Hematopoietic multipotent progenitor cell treated with erythropoietin and hydrocortisone succinate and interleukin-3 and kit ligand, for 8 days (in vitro differentiated cells): ENCODE measurements at places on chromosomes 1 and 21.

DNA sequence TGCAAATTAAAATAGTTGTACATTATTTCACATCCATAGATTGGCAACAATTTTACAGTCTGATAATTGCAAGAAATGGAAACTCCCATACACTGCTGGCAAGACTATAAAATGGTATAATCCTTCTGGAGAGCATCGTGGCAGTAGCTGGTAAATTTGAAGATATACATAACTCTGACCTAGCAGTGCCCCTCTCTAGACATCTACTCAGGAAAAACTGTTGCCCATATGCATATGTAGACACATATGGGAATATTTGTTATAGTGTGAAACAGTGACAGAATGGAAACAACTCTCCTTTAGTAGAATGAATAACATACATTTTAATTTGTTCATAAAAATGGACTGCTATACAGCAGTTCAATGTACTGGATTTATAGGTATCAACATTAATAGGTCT lies 177.2 kb downstream of the PHTF1 start:
- DNase-seq: no peak

DNA sequence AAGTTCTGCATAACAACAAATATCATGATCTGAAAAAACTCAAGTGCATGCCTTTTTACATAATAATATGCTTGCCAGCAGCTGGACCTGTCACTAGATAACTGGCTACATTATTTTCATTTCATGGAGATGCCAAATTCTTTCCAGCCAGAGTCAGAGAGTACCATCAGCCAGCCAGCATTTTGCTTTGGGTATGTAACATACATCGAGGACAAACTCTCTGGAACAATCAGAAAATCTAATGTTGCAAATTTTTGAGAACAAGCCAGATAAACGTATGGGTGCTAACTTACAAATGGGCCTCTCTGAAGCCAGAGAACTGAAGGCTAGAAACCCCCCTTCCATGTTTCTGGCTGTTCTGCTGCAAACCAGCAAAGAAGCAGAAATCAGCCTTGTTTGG lies 76.3 kb upstream of the BACE2 start:
- DNase-seq: no peak

DNA sequence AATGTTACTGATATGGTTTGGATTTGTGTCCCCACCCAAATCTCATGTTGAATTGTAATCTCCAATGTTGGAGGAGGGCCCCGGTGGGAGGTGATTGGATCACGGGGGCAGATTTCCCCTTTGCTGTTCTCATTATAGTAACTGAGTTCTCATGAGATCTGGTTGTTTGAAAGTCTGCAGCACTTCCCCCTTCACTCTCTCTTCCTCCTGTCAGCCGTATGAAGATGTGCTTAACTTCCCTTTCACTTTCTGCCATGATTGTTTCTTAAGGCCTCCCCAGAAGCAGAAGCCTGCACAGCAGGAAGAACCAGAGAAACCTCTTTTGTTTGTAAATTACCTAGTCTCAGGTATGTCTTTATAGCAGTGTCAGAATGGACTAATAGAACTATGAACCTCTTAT lies 28.4 kb downstream of the TRIM33 start:
- DNase-seq: no peak

DNA sequence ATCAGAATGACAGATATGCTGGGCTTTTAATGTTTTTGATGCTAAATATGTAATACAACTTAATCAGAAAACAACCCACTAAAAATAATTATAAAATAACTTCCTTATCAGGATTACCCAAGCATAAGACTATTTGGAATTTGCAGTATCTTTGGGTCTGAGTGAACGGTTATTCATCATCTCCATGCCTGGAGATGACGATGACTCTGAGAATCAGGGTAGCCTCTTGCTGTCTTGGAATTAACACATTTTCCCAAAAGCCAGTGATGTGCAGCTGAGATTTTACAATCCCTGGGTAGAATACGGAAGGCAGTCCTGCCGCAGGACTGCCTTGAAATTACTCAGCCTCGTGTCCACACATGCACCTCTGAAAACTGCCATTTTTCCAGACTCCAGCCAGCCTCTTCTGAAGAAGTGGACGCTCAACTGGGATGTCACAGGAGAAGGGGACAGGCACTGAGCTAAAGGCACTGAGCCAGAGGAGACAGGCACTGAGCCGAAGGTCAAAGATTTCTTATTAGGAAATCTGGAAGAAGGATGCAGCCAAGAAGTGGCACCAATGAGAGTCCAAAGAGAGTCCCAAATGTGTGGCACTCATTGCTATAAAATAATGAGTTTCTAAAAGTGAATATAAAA lies 85.5 kb downstream of the PGBD5 start:
- DNase-seq: no peak

DNA sequence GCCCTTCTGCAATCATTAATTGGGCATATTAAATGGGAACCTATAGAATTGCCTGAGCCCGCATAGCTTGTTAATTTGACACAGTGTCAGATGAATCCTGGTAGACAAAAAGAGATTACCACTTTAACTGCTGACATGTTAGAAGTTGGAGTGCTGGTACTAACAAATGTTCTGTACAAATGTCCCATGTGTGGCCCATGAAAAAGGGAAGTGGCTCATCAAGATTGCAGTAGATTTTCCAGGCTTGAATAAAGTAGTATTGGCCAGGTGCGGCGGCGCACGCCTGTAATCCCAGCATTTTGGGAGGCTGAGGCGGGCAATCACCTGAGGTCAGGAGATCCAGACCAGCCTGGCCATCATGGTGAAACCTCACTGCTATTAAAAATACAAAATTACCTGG lies 45.6 kb downstream of the GNPAT start:
- DNase-seq: no peak

- DNase-seq: peak; percentile 57
These were observed 26.6 kb upstream of the RGS13 start for GRCh38 chr1:192609110-192610079.

DNA sequence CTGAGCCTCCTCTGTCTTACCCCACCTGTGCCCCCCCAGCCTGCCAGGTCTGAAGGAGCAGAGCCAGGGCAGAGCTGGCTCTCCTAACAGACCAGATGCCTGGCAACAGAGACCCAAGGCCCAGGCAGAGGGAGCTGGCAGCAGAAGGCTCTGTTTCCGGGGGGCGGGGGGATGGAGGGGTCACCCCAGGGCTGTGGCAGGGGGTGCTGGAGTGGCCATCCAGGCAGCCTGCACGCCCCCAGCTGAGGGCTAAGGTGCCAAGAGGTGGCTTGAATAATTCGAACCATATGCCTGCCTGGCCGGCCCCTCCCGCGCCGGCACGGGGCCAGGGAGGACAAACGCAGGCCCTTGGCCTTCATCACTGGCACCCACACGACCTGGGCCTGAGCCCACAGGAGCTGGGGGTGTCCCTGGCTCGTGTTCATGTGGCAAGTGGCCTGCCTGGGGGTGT lies 16.0 kb upstream of the PLEKHG5 start:
- DNase-seq: no peak

- DNase-seq: no peak
These were observed 856 bp downstream of the OR6K3 start for GRCh38 chr1:158719664-158720063.

DNA sequence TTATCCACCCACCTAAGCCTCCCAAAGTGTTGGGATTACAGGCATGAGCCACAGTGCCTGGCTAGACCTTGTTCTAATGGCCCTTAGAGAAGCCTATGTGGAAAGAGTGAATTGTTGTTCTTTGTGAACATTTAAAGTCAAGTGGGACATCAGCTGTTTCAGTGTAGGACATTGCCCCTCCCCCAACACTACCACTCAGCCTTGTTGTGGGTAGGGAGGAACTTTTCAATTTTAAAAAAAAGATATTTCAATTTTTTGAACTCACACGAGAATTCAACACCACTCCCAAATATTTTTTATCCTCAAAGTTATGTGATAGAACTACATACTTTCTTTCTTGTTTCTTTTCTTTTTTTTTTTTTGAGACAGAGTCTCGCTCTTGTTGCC lies 36.7 kb upstream of the TMEM222 start:
- no peak for DNase-seq

GRCh38 chr1:218164930-218165700 lies 120.0 kb upstream of the RRP15 start:
- no peak for DNase-seq

GRCh38 chr1:23979387-23979880 lies 693 bp downstream of the SRSF10 start:
- peak; percentile 38 for DNase-seq

- DNase-seq: no peak
These were observed 158.2 kb upstream of the KLHDC7A start for GRCh38 chr1:18322368-18323032.

GRCh38 chr1:218846181-218846580 lies 327.5 kb upstream of the LYPLAL1 start:
- DNase-seq: no peak

- peak; percentile 52 for DNase-seq
These were observed 788 bp upstream of the EDEM3 start for GRCh38 chr1:184755226-184756065.

GRCh38 chr1:204878621-204879234 lies 8.1 kb downstream of the NFASC start:
- no peak for DNase-seq

DNA sequence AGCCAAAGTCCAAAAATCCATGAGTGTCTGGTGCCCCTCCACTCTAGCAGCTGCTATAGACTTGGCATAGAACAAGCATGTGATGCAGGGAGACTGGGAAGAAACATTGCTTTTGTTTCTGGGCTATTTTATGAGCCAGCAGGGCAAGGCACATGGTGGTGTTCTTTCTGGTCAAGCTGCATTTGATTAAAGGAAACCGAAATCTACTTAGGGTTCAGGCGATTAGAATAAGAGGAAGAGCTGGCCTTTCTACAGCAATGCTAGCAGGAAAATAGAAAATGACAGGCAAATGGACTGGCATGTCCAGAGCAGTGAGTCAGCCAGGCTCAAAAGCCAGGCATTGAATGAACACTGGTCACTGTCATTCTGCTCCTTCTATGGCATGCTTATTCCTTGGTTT lies 28.5 kb upstream of the ARHGAP29 start:
- DNase-seq: no peak

DNA sequence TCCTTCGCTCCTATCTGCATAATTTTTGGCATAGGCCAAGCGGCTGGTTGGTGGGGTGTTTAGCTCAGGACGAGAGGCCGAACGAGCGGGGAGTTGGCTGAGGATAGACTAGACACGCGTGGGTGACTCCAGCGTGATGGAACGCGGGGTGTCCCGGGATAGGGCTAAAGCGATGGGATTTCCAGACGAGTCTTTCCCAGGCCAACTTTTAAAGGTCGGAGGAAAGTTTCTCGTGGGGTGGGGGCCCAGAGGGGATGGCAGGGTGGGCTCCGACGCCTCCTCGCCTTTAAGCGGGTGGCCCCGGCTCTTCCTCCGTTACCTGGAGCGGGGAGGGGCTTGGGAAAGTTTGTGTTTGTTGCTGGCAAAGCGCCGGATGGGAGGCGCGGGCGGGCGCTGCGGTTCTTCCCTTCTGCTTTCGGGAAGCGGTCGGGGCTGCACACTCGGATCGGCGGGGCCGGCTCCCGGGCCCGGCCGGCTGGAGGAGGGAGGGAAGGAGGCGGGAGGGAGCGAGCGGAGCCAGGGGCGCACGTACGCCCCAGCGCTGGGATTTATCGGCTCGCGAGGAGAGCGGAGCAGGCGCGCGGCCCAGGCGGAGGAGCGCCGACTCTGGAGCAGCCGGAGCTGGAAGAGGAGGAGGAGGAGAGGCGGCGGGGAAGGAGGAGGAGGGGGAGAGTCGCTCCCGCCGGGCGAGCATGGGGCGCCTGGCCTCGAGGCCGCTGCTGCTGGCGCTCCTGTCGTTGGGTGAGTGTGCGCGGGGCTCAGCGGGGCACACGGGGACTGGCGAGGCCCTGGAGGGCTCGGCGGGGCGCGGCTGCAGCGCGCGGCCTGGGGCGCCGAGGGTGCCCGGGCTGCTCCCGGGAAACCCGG lies at the start of gene PTGFRN:
PTGFRN (plus strand) TSS at position 405 of the 867 bp plus-strand sequence; CDS start at position 693, 288 bp downstream.
- DNase-seq: peak; percentile 4

GRCh38 chr1:226604560-226605317 lies 56.2 kb downstream of the STUM start:
- DNase-seq: no peak

DNA sequence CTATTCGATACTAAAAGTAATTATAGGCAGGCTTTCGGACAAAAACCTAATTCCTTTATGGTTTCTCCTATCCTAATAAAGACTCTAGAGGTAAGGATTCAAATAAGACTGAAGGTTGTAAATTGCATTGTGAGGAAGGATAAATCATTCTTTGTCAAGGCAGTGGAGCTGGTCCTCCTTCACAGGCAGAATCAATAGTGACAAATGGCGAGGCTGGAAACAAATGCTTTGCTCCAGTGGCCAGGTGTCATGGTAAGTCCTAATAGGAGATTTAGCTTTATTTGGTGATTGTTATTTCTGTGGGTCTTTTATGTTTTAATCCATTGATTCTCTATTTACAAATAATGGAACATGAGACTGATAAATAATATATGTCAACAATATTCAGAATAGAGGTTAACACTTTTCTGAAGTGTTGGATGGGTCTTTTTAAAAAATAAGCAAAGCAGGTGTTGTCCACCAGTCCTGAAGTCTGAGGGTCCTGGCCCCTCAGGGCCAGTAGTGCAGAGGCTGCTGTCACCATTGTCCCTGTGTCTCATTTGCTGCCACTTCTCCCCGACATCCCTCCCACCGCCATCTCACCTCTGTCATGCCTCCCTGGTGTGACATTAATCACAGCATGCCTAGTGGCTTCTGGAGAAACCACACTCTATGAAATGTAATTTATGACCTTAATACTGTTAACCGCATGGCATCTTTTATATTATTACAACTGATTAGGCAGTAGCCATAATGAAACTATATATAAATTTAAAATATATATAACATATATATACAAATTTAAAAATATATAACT lies 120.9 kb upstream of the MAGI3 start:
- no peak for DNase-seq

DNA sequence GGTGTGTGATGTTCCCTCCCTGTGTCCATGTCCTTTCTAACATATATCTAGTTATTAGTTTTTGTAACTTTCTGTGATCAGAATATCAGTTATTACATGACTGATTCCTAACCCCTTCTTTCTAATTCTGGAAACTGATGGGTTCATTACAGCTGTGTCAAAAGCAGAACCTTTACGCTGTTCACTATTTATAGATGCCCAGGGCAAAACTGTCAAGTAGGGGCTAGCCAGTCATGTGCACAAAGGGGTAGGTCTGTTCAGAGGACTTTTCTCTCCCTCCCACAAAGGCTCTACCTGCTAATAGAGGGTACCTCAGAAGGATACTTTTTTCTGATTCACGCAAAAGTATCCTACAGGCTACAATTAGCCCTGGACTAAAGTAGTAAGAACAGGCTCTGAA lies 79.2 kb downstream of the NRDC start:
- DNase-seq: no peak

GRCh38 chr1:179976970-179977651 lies 22.5 kb downstream of the CEP350 start:
- DNase-seq: no peak

DNA sequence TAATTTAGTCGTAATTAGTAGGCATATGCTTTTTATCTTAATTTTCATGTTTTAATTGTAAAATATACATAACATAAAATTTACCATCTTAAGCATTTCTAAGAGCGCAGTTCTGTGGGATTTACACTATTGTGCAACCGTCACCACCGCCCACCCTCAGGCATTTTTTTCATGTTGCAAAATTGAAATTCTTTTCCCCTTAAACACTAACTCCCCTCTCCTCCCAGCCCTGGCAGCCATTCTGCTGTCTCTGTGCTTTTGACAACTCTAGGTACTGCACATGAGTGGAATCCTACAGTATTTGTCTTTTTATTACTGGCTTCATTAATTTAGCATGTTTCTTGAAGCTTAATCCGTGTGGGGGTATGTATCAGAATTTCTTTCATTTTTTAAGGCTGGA lies 7.8 kb downstream of the PIK3CD start:
- DNase-seq: no peak

GRCh38 chr1:216778737-216779136 lies 55.5 kb upstream of the ESRRG start:
- peak; percentile 2 for DNase-seq

GRCh38 chr1:151710187-151710840 lies 6.3 kb downstream of the CELF3 start:
- peak; percentile 8 for DNase-seq

GRCh38 chr1:78520216-78520615 lies 29.4 kb downstream of the PTGFR start:
- DNase-seq: no peak
